ENCODE measurements at places on chromosomes 5 and 9. TPM values are rescaled to one million over a fixed set of nuclear protein-coding genes. Genes with fewer than 3 reads are reported as not detected.

The ABO gene
- not detected for total RNA-seq

The MRPL36 gene
- 57.9 TPM for total RNA-seq

The ARL10 gene
- total RNA-seq, result 5.7 TPM

The FSTL4 gene
- total RNA-seq, result 0.26 TPM

The PGM5 gene
- total RNA-seq, result 0.39 TPM

The CD180 gene
- total RNA-seq, result not detected

The ZNF883 gene
- 2.7 TPM for total RNA-seq

The AK8 gene
- 0.88 TPM for total RNA-seq

Data from epithelial cell of alveolus of lung (primary cell).